ENCODE measurements at places on chromosomes 6 and 20.

- DNase-seq: no peak
Measured at GRCh38 chr6:140003217-140003616, 628.8 kb upstream of the CITED2 start.

DNA sequence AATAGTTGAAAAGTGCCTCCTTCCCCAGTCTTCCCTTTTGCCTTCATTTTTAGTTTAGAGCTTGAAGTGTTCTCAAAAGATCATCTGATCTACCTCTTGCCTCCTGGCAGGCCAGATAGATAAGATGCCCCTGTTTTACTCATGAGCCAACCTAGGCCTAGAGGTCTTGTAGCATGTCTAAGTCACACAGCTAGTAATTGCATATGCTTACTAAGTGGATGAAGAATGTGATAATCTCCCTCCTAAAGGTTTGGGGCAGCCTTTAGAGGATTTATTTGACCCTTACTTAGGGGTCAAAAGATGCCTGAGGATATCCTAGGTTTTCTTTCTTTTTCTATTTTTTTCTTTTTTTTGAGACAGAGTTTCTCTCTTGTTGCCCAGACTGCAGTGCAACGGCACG is 2.1 kb downstream of the C6orf141 start:
- DNase-seq: no peak

GRCh38 chr6:30895343-30895742 is 11.0 kb downstream of the DDR1 start:
- DNase-seq: no peak

- DNase-seq: no peak
Measured at GRCh38 chr20:23868321-23868720, 11.2 kb downstream of the CST5 start.

DNA sequence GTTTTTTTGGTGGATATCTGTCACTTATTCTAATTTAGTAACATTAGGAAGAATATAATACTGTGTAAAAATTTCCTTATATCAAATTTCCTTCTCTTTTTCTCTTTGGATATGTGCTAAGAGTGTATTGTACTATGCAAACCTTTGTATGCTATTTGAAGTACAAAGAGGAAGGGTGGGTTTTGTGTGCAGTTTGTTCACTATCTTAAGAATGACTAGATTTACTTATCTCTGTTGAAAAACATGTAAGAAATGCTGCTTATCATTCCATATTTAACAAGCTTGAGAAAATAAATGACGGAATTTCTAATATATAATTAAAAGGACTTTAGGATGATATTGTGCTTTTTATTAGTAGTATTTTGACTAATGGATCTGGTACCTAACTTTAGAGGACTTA is 13.1 kb downstream of the CD2AP start:
- DNase-seq: no peak

- DNase-seq: no peak
Measured at GRCh38 chr20:60867589-60867988, 384.5 kb upstream of the CDH4 start.

GRCh38 chr6:24694198-24694597 is 24.8 kb downstream of the C6orf62 start:
- DNase-seq: no peak

GRCh38 chr20:54219751-54220426 is 12.0 kb downstream of the PFDN4 start:
- DNase-seq: no peak

GRCh38 chr6:43768983-43769525 is 957 bp upstream of the VEGFA start:
- DNase-seq: peak; percentile 50

DNA sequence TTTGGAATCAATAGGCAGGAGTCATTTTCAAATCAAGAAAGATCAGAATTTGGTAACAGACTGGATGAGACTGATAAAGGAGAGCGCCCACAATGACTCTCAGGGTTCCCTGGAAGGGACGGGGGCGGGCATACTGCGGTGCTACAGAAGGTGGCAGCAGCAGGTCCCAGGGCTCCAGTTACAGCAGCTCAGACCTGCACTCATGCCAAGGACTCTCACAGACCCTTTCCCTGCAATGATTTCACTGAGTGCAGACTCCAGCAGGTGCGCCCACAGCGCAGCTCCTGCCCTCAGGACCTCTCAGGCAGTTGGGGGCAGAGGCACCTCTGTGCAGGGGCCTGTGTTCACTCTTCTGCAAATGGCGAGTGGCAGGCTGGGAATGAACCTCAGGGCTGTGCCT is 359.8 kb downstream of the ZFAND3 start:
- DNase-seq: no peak

DNA sequence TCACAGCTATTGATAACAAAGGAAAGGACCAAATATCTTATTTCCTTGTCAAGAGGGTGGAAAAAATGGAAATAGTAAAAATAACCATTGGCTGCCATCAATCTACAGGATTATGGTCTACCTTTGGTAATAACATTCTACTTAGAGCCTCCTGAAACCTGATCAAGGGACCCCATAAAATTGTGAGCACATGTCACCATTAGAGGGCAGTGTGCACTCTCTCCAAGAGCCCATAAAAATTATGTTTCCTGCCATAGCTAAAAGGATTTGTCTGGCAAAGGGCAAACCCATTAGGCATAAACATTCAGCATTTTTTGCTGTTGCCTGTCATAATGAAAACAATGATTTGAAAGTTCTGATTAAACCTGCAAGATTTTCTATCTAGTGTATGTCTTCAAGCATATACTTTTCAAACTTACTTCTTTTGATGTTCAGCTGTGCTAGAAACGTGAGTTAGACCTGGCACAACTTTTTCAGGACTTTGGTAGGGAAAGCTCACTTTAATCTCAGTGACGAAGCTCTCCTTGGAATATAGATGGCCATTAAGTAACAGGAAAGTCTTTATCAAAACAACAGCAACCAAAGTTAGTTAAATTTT is 120.7 kb upstream of the ZFP64 start:
- DNase-seq: no peak

DNA sequence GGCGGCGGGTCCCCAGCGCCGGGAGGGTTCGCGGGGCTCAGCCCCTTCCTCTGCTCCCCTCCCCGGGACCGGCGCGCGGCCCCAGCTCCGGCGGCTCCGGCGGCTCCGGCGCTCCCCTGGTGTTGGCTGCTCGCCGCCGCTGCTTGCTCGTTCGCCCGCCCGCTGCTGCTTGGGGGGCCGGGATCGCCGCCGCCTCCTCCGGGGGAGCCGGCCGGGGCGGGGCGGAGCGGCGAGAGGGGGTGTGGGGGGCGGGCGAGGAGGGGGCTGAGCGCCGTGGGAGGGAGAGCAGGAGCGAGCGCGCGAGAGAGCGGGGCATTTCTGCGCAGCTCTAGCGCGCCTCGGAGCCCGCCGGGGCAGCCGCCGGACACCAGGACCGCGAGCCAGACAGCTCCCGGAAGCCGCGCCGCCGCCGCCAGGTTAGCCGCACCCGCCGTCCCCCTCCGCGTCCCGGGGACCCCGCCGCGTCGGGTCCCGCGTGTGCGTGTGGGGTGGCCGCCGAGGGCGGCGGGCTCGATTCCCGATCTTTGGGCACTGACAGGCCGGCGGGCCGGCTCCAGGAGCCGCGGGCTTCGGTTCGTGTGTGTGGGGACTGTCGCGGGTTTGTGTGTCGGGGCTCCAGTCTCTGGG is 62.0 kb upstream of the EPB41L1 start:
- DNase-seq: no peak

- no peak for DNase-seq
Measured at GRCh38 chr6:151634336-151634720, 140.5 kb downstream of the CCDC170 start.

- no peak for DNase-seq
Measured at GRCh38 chr20:21129861-21130260, 4.0 kb downstream of the KIZ start.

GRCh38 chr6:89805814-89806371 is 13.7 kb downstream of the MDN1 start:
- no peak for DNase-seq

DNA sequence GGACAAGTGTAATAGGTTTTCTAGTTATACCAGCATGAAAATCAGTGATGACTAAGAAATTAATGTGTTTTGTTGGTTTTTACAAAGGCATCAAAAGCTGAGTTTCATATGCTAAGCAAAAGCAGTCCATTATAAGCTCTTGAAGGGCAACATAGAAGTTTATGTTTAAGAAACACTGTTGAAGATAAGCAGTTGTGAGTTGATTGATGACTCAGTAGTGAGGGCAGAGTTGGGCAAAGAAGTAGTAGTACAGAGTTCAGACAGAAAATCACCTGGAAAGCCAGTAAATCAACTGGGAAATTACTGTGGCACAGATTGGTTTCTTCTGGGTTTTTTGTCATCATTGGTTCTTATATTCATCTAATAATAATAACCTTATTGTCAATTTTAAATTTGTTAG is 78.0 kb upstream of the SMIM8 start:
- DNase-seq: no peak

Data from ascending aorta (tissue), 2 donors.